SJCRH30 (cell line): ENCODE measurements at places on chromosomes 5 and 9. TPM values are rescaled to one million over a fixed set of nuclear protein-coding genes. Genes with fewer than 3 reads are reported as not detected.

DNA sequence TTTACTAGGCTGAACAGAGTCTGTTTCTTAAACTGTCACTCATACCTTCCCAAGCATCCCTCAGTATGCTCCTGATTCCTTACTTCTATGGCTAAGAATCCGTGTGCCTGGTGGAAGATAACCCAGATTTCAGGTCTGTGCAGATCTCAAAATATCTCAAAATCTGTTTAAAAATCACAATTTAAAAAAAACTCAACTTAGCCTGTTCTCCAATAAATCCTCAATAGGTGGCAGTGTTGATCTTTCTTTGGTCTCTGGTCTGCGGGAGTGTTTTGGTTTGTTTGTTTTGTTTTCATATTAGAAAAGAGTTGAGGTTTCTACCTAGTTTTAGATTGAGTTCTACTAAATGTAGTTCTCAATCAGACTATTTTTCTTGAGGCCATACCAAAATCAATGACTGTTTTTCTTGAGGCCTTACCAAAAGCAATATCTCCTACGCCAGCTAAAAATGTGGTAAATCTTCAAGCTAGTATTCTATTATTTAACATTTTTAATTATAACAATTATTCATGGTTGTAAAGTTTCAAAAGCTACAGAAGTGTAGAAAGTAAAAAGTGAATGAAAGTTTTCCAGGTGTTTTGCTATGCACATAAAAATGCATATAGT lies 57.9 kb downstream of the TGFBR1 start:
- DNase-seq: no peak

DNA sequence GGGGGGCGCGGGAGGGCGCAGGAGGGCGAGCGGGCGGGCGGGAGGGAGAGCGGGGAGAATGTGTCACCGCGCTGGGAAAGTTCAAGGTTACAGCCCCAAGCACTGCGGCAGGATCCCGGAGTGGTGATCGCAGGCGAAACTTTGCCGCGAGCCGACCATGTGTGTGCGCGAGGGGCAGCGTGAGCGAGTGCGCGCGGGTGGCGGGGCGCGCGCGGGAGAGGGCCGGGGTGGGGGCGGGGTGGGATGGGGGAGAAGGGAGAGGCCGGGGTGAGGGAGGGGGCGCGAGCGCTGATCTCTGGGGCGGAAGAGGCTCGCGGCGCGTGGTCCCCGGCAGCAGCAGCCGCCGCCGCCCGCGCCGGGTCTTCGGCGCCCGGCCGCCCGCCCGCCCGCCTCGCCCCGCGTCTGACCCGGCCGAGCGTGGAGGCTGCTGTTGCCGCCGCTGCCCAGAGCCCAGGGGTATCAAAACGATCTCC lies at the start of gene NFIB:
Gene NFIB, minus strand, starts transcription at position 191 of the 473 bp plus-strand sequence. CDS start 630 bp downstream, outside the sequence.
- DNase-seq: peak; percentile 82

DNA sequence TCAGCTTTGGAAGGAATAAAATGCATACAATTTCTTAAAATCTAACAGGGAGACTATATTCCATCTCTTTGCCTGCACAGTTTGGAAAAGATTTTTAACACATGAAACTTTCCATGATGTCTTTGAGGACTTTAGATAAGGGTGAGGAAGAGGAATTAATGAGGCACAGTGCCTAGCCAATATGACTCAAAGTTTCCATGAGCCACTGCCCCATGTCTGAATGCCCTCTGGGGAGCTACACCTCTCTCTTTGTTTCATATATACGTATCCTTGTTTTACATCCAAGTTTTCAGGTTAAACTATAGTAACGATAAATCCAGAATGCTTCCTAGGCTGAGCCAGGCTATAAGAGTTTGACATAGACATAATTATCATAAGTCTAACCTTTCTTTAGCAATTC lies 349.3 kb upstream of the TLE4 start:
- DNase-seq: no peak

- no peak for DNase-seq
Measured at GRCh38 chr5:154408811-154409210, 37.0 kb upstream of the SAP30L start.

GRCh38 chr9:134455934-134456755 lies 129.9 kb downstream of the RXRA start:
- peak; percentile 89 for DNase-seq

- no peak for DNase-seq
Measured at GRCh38 chr9:71515626-71516025, 252.7 kb downstream of the CEMIP2 start.

DNA sequence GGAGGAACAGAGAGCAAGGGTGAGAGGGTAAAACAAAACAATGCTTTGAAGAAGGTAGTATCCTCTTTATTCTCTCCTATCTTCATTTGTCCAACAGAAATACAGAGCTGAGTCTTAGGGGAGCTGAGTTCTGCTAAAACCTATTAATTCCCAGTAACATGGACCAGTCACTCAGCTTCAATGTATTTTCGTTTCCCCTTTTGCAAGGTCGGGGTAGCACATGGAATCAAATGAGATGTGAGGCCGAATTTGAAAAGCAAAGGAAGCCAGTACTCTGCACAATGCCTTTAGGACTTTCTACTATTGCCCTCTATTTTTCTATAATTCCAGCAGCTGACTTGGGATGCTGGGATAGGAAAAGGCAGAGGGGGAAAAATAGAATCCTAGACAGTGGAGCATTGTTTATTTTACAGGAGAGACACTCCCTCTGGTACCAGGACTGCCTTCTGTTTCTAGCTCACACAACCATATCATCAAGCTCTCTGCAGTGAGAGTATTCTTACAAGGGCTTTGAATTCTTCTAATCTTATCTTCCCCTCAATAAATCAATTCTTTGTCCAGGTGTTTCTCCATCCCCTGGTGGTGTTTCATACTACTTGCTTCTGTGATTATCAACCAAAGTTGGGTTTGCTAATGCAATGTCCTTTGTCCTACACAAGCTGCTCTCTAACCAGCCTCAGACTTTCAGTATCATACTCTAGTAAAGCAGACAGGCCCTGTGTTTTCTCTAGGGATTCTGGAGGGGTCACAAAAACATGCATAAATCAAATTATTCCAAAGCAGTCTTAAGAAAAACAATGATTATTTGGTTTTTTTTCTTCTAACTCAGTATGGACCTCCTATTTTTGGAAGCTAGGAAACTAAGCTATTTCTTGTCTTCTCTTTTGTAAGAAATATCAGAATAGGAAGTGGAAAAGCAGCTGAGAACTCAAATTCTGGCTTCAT lies 341.5 kb downstream of the OSTF1 start:
- no peak for DNase-seq

DNA sequence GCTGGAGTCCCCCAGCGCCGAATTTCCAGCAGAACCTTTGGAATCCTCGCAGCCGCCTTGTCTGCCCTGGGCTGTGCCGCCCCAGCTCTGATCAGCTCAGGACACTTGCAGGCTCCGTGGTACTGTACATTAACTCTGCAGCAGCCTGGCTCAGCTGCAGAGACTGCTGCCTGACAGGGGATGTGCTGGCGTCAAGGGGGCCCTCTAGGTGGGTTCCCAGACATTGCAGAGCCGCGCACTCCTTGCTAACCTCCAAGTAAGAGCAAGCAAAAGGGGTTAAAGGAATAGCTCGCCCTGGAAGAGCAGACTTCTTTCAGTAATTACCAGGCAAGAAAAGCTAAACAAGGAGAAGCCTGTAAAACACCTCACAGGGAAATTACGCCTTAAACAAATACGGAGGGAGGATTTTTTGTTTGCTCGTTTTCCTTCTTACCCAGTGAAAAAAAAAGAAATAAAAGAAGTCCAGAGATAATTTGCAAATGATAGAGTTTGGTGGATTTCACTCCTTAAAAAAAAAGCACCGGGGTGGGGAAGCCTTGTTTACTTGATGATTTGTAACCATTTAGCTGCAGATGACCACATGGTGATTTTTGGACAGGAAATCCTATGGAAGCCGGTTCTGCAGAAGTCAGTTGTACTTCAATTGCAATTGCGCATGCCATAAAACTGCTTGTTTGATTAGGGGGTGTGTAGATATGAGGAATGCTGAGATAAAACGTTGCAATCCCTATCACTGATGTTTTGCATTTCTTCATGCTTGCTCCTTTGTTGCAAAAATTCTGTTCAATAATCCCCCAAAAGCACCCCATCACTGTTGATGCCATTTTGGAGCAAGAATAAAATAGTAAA lies 305.8 kb downstream of the PDE4D start:
- no peak for DNase-seq

- DNase-seq: peak; percentile 4
Measured at GRCh38 chr9:125137200-125137599, 6.1 kb downstream of the SCAI start.

DNA sequence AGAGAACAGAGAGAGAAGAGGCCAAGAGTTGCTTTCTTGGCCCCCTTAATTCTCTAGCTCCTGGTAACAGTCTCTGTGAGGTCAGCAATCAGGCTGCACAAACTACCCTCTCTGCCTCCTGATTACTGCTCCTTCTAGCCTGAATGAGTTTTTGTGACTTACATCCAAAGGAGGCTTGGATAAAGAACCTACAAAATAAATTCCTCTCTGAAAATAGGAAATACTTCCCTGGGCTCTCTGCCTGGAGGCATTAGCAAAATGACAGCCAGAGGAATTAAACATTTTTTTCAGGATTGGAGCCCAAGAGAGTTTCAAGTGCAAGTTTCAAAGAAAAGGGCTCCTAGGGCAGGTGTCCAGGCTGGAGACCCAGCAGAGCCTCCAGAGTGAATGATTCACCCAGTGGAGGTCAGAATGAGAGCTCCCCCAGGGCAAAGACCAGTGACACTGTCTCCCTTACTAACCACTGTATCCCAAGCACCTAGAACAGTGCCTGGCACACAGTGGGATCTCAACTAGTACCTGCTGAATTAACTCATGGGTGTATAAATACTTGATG lies 162.5 kb downstream of the SPOCK1 start:
- no peak for DNase-seq

DNA sequence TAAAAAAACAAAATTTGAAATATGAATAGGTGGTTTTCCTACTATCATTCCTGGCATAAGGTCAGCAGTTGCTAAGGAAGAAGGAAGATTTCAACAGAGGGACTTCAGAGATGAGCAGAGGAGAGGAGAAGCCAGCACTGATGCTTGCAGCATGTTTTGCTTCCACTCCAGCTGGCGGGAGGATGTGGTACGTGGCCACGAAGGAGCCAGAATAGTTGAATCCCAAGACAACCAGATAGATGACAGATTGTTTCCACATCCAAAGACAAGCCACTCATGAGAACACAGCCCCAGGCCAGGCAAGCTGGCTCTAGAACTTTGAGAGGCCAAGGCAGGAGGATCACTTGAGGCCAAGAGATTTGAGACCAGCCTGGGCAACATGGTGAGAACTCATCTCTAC lies 15.1 kb downstream of the TIMD4 start:
- no peak for DNase-seq

DNA sequence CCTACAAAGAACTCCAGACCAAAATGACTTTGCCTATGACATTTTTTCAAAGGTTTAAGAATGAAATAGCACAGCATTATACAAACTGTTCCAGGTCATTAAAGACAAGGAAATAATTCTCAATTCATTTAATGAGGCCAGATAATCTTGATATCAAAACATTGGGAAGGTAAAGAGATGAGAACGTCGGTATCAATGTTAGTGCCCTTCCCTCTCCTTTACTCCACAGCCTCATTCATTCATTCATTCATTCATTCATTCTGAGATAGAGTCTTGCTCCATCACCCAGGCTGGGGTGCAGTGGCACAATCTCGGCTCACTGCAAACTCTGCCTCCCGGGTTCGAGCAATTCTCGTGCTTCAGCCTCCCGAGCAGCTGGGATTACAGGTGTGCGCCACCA lies 64.0 kb downstream of the NACC2 start:
- DNase-seq: no peak

GRCh38 chr5:94017579-94017978 lies 276.2 kb upstream of the POU5F2 start:
- DNase-seq: no peak

DNA sequence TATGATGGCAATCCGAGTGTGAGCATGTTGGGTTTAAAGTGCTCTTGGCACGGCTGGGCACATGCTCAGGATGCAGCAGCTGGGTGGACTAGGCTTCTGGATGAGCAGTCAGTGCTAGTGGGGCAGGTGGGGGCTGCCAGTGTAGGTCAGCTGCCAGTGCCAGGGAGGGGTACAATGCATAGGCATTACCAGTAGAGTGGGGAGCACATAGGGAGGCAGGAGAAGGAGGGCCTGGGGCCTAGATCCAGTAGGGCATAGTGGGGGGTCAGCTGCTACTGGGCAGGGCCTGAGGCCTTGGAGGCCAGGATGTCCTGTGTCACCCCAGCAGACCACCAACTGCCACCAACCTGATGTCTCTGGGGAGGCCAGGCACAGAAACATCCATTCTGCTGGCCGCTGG lies 24.2 kb downstream of the ACSL6 start:
- no peak for DNase-seq

GRCh38 chr5:155293605-155294178 lies 280.1 kb downstream of the KIF4B start:
- DNase-seq: no peak

GRCh38 chr5:179368126-179368805 lies 23.0 kb upstream of the ADAMTS2 start:
- no peak for DNase-seq

- no peak for DNase-seq
Measured at GRCh38 chr9:137393176-137394150, 29.5 kb downstream of the EXD3 start.

- no peak for DNase-seq
Measured at GRCh38 chr5:41842777-41843176, 27.4 kb downstream of the OXCT1 start.

DNA sequence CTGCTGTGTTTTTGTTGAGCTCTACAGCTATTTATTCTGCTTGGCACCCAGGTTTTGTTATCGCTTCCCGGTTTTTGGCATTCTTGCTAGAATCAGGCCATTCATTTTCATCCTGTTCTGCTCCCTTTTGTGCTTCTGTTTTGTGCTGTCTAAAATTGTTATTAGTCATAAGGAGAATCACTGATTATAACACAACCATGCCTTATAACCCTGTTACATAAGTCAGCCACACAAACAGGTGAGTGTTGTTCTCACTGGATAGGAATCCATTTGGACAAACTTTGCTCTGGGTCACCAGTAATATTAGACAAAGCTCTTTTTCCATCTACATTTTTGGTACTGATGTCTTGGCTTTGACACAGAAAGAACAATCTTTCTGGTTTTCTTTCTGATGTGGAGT lies 622.8 kb downstream of the PSAT1 start:
- DNase-seq: peak; percentile 15

GRCh38 chr5:131947445-131947844 lies 2.0 kb upstream of the MEIKIN start:
- DNase-seq: no peak

GRCh38 chr5:168020542-168021294 lies 270.7 kb upstream of the WWC1 start:
- DNase-seq: no peak

- DNase-seq: no peak
Measured at GRCh38 chr5:147687118-147687517, 95.4 kb downstream of the JAKMIP2 start.

Gene GMCL2
- total RNA-seq: not detected in 2 replicates

Gene ANKRD18B
- total RNA-seq: 13.3 and 23.4 TPM in 2 replicates

Gene C5orf52
- total RNA-seq: not detected in 2 replicates

Gene PCDHB10
- 9.7 and 9.8 TPM in 2 replicates for total RNA-seq

Gene COQ4
- 38.7 and 40.3 TPM in 2 replicates for total RNA-seq

Gene LHX3
- not detected in 2 replicates for total RNA-seq

Gene RNF180
- total RNA-seq: 0.41 and 0.65 TPM in 2 replicates

Gene KIAA0825
- 3.0 and 3.1 TPM in 2 replicates for total RNA-seq

Gene LRRTM2
- total RNA-seq: 0.89 and 1.6 TPM in 2 replicates

Gene FAXDC2
- 2.6 and 4.2 TPM in 2 replicates for total RNA-seq

Gene NFIB
- 44.7 and 48.1 TPM in 2 replicates for total RNA-seq

Gene TMOD1
- total RNA-seq: 0.43 and 0.55 TPM in 2 replicates
